ENCODE measurements at places on chromosomes 4 and X.

- DNase-seq = no peak
These were observed 1133.8 kb downstream of the TECRL start for GRCh38 chr4:63275491-63275890.

DNA sequence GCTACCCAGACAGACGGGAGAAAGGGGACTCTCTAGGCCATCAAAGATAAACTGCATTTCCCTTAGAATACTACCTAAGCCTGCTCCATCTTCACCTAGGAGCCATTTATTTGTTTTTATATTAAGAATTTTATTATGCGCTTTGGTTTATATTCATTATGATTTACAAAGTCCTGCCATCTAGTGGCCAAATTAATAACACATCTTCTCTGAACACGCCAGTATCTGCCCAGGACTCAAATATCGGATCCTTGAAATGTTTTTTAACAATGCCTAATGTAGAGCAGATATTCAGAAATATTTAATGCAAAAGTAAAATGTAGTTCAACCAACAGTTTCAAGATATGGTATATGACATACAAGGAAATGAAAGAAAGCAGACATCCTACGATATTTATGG is 20.8 kb upstream of the PRPS2 start:
- DNase-seq = peak; percentile 27

DNA sequence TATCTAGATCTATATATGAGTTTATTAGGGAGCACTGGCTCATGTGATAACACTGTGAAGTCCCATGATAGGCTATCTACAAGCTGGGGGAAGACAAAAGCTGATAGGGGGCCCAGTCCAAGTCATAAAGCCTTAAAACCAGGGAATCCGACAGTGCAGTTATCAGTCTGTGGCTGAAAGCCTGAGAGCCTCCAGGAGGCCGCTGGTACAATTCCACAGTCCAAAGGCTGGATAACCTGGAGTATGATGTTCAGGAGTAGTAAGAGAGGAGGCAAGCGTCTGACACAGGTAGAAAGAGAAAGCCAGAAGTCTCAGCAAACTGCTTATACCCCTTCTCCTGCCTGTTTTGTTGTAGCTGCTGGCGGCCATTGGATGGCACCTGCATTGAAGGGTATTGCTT is 177.6 kb upstream of the SPRY1 start:
- no peak for DNase-seq

DNA sequence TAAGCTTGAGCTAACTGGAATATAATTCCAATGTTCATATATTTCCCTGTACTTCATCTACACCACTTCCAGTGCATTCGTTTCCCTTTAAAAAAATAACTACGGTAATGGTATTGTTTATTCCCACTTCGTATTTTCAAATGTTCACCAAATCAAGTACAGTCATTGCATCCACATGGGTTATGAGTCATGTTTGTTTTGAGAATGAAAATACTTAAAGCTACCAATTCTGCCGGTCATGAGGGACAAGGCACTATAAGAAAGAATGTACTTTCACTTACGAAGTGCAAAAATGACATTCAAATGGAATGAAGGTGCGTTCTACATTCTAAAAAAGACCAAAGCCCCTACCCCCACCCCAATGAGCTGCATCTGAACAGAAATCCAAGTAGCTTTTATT is 174.4 kb upstream of the FGF13 start:
- DNase-seq = no peak

DNA sequence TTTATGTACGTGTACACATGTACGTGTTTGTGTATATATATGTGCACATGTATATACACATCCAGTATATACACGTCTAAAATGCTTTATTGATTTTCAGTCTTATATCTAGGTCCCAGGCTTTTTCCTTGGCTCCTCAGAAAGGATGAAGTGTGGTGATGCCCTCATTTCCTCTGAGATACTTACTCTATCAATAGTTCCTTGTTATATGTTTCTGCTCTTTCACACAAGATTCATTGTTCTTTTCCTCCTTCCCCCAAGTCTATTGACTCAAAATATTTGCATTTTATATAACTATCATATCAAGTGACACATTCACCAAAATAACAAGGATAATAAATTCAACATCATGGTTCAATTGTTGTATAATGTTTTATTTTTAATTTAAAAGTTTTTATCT is 359.2 kb downstream of the EPHA5 start:
- DNase-seq = no peak

- DNase-seq = no peak
These were observed 96.3 kb downstream of the SMIM20 start for GRCh38 chr4:26010304-26010703.
